ENCODE measurements at places on chromosomes 6 and 20.
A peak's percentile ranks its signal among the peaks of the same experiment; 100 is the strongest.

- DNase-seq = no peak
These were observed 26.6 kb downstream of the NT5E start for GRCh38 chr6:85476532-85476931.

- no peak for DNase-seq
These were observed 471.8 kb upstream of the AGPAT4 start for GRCh38 chr6:161745594-161746141.

DNA sequence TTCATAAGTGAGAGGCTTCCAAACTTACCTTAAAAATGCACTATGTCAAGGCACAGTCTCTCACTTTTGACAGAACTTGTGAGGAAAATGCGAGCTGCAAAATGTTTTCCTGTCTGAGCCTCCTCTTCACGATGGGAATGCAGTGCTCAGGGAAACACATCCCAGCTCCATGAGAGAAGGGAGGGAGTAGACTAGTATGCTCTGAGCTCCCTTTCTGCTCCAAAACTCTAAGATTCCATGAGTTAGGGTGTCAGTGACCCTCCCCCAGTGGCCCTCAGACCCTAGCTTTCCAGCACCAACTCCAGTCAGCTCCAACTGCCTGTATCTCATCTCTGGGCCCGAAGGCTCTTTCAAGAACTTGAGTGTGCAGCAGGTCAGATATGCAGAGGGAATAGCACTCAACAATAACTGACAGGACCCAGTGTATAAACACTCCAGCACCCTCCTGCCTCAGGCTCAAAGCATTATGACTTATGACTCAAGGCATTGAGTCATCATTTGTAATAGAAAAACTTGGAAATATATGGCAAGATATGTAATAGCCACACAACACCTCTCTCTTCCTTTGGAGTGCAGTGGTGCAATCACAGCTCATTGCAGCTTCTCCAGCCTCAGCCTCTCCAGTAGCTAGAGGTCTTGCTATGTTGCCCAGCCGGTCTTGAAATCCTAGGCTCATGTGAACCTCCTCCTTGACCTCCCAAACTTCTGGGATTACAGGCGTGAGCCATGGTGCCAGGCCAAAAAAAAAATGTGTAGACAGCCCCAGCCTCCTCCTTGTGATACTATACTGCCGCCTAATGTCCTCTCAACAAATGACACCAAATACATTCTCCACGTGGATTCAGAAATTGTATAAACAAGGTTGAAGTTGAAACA, 16.7 kb upstream of the ENTPD6 start:
- DNase-seq = no peak

DNA sequence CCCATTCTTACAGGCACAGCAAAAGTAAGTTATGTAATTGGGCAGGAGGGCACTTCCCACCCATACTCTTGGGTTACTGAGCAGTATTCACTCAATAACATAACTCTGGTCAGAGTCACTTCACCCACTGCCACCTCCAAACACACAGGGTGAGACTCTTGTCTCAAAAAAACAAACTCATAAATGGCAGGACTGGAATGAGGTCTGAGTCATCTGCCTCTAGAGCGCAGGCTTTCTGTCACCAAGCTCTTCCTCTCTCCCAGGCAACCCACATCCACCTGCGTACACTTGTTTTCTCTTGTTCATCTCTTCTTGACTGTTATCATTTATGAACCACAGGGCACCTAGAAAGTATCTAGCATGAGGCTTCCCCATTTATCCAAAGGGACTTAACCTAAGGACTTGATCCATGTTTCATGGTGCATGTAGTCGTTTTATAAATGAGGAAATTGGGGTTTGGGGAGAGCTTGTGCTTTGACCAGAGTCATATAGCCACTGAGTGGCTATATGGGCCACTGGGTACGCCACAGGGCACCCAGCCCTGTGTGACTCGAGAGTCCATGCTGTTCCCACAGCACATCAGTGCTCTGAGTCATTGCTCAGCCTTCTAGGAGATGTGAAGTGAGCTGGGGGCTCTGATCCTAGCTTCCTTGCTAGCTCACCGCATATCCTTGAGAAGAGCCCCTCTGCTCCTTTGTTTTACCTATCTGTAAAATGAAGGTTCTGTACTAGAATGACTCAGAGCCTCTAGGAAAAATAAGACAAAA, 22.4 kb downstream of the C20orf173 start:
- DNase-seq = no peak

- no peak for DNase-seq
These were observed 48.1 kb downstream of the KCNS1 start for GRCh38 chr20:45052698-45053429.

DNA sequence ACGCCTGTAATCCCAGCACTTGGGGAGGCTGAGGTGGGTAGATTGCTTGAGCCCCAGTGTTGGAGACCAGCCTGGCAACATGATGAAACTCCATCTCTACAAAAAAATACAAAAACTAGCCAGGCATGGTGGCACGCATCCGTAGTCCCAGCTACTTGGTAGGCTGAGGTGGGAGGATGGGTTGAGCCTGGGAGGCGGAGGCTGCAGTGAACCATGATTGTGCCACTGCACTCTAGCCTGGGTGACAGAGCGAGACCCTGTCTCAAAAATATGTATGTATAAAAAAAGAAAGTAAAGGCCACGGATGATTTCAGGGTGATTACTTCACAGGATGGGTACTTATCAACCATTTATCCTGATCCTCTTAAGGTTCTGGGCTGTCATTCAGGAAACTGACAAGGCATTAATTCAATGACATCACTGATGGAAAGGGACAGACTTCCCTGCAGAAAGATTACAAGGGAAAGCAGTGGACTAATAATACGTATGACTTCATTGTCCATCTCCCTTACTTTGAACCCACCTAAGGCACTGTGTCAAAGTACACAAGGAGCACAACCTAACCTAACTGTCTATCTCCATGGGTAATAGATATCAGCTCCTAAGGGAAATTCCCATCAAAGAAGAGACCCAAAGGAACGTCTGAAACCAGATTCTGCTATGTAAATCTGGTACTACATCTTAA, 61.2 kb downstream of the ZMYND8 start:
- no peak for DNase-seq

DNA sequence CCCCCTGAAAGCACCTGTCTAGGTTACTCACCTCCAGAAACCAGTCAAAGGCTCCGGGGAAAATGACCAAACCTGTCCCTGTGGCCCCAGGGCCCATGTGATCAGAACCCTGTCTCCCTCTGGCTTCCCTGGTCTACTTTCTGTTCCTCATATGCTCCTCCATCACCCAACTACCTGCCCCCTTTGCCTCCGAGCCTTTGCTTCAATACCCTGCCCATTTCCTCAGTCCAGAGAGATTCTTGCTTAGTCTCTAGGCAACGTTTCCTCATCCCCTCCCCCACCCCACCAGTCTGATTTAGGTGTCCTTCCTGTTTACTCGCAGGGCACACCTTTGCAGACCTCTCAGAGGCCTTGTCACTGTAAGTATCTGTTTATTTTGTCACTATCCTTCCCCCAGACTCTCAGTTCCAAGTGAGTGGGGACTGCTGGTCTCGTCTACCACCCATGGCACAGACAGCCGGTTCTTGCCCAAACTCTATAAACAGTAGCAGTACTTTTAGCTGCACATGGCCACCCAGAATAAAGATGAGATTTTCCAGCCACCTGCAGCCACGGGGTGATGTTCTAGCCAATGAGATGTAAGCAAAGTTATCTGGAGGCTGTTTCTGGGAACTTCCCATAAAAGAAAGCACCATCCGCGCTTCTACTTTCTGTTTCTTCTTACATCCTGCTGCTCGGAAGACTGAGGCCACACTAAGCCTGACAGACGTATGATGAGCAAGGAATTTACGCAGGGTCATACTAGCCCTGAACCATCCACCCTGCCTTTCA, 13.3 kb downstream of the ELOVL5 start:
- peak; percentile 57 for DNase-seq

DNA sequence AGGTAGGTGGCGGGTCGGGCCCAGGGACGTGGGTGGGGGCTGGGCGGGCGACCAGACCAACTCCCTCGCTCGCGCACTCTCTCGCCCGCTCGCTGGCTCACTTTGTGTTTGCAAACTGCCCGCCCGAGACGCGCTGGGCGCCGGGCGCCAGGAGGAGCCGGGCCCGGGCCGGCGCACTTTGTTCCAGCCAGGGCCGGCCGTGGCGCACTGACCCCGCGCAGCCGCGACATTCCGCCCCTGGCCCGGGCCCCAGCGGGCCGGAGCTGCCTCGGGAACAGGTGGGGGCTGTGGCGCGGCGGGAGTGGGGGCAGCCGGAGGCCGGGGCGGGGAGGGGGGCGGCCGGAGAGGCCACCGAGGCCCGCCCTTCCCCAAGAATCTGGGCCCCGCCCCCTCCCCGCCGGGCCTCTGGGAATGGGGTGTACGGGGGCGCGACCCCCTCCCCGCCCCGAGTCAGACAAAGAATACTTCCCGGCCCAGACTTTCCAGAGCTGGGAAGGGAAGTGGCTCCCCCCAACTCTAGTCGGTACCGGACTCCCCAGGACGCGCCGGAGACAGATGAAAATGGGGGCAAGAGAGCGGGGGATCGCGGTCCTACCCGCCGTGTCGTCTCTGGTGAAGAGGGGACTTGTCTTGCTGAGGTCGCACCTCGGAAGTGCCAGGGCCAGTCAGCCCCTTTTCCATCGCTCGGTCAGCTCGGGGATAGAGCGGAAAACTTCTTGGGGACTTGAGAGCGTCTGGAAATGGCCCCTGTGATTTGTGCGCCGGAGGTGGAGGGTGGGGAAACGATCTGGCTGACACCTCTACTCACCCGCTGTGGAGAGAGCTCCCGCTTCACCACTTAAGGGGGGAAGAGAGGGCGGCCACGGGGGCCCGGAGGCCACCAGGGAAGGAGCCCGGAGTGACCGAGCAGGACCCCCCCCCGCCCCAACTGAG, 951 bp downstream of the FOXP4 start:
- peak; percentile 39 for DNase-seq

DNA sequence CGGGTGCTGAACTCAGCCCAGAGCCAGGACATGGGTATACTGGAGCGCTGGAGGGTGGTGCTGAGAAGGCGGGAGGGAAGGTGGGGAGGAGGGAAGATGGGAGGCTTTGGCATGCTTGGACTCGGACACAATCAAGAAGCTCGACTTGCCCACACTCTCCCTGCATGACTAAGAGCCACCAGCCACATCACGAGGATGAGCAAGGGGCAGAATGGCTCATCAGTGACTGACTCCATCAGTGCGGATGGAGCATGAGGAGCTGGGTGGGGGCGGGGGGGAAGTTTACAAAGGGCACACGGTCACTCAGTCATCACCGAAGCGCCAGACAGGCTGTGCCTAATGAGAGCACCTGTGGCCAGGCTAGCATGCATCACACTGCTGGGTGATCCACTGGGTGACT, 222.8 kb downstream of the KIF16B start:
- DNase-seq = no peak

- DNase-seq = no peak
These were observed 247.7 kb downstream of the GMDS start for GRCh38 chr6:1997702-1998101.

DNA sequence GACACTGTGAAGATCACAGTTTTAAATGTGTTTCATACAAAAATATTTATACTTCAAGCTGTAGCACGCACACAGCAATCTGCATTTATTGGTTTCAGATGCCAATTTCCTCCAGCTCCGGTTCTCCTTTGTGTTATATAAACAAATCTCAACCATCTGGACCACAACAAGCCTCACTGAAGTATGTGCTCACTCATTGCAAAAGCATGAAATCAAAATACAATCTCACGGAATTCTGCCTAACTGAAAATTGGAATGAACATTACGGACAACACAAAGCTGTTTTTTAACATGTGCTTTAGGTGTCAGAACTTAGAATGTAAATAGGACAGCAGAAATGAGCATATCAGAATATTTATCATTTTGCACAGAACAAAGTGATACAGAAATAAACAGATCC, 38.0 kb downstream of the RCAN2 start:
- DNase-seq = no peak

GRCh38 chr20:1888796-1889463, 6.3 kb upstream of the SIRPA start:
- DNase-seq = no peak

DNA sequence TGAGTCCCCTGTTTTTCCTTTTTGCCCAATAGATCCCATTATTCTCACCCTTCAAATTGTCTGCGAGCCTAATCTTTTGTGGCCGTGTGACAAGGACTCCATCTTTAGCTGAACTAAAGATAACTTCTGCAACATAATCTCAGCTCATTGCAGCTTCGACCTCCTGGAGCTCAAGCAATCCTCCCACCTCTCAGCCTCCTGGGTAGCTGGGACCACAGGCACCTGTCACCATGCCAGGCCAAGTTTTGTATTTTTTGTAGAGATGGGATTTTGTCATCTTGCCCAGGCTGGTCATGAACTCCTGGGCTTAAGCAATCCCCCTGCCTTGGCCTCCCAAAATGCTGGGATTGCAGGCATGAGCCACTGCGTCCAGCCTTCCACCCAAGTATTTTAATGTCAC, 161.0 kb downstream of the GJA1 start:
- no peak for DNase-seq

- DNase-seq = no peak
These were observed 2.7 kb downstream of the TOX2 start for GRCh38 chr20:43917380-43917779.

DNA sequence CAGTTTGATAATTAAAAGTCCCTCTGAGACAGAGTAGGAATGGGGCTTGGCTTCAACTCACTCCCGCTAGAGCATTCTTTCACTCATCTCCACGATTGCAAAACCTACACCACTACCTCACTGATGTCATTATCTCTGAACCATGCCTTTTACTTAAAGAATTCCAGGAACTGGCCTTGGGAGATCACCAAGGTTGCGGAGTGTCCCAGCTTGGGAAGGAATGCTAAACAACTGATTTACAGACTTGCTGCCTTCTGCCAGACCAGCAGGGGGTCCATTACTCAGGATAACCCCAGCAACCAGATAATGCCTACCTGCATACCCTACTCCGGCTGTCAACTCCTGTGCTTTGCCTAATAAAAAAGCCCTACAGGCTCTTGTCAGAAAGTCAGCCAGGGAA, 102.2 kb upstream of the RALGAPA2 start:
- DNase-seq = no peak
